T-cell (primary cell): ENCODE measurements at places on chromosomes 2 and 18. TPM values are rescaled to one million over a fixed set of nuclear protein-coding genes. Genes with fewer than 3 reads are reported as not detected.
A peak's percentile ranks its signal among the peaks of the same experiment; 100 is the strongest.

Gene KCNIP3
- not detected for total RNA-seq

Gene CEP68
- 37.4 TPM for total RNA-seq

Gene DNAJC5G
- not detected for total RNA-seq

Gene LYPD1
- not detected for total RNA-seq

Gene ECEL1
- total RNA-seq: 0.15 TPM

Gene EMX1
- not detected for total RNA-seq

Gene DPYSL5
- not detected for total RNA-seq

- H3K4me3 ChIP-seq: no peak overlapping the region
- H3K27me3 ChIP-seq: no peaks in the 10 kb centered on the region
- DNase-seq: no peak
- no peaks in the 10 kb centered on the region for H3K4me1 ChIP-seq
- no peaks in the 10 kb centered on the region for H3K36me3 ChIP-seq
- H3K27ac ChIP-seq: no peak overlapping the region
These were observed 336.0 kb upstream of the HNRNPA3 start for GRCh38 chr2:176876493-176877103.

- H3K27ac ChIP-seq: no peak overlapping the region
- no peaks in the 10 kb centered on the region for H3K4me1 ChIP-seq
- H3K36me3 ChIP-seq: no peaks in the 10 kb centered on the region
- no peak for DNase-seq
These were observed 4.6 kb upstream of the BOD1L2 start for GRCh38 chr18:57142324-57142723.

- no peak overlapping the region for H3K27ac ChIP-seq
- H3K27me3 ChIP-seq: no peaks in the 10 kb centered on the region
- DNase-seq: no peak
These were observed 261.6 kb upstream of the SPOPL start for GRCh38 chr2:138239902-138240491.

- no peak overlapping the region for H3K4me3 ChIP-seq
- no peaks in the 10 kb centered on the region for H3K27me3 ChIP-seq
- H3K36me3 ChIP-seq: no peaks in the 10 kb centered on the region
- no peaks in the 10 kb centered on the region for H3K4me1 ChIP-seq
- DNase-seq: no peak
These were observed 102.9 kb downstream of the OSR1 start for GRCh38 chr2:19255481-19255880.

DNA sequence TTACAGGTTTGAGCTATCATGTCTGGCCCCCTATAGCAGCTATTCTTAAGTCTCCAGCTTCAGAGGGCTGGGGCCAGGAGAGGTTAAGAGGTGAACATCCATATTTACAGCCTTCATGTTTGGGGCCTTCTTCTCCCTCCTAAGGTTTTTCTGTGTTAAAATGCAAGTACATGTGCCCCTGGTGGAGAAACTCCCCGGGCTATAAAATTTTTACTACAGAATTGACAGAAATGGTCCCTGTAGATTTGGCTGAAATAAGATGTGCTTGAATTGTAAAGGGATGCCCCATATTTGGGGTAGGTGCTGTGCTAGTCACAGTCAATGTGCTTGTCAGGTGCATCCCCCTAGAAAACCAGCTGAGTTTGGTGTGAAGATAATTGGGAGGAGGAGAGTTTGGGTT is 263.3 kb upstream of the CXCR4 start:
- DNase-seq: no peak
- no peaks in the 10 kb centered on the region for H3K27me3 ChIP-seq
- peaks cover 11% of the 10 kb centered on the region for H3K4me1 ChIP-seq
- H3K4me3 ChIP-seq: no peak overlapping the region
- H3K27ac ChIP-seq: peak overlapping the region; percentile 70

- DNase-seq: no peak
- H3K36me3 ChIP-seq: no peaks in the 10 kb centered on the region
- H3K27me3 ChIP-seq: no peaks in the 10 kb centered on the region
- H3K27ac ChIP-seq: no peak overlapping the region
- no peaks in the 10 kb centered on the region for H3K4me1 ChIP-seq
These were observed 595 bp downstream of the PARD6G start for GRCh38 chr18:80246445-80247392.

- H3K27ac ChIP-seq: no peak overlapping the region
- H3K36me3 ChIP-seq: no peaks in the 10 kb centered on the region
- DNase-seq: no peak
- no peaks in the 10 kb centered on the region for H3K27me3 ChIP-seq
- no peak overlapping the region for H3K4me3 ChIP-seq
- H3K4me1 ChIP-seq: no peaks in the 10 kb centered on the region
These were observed 25.9 kb downstream of the CCDC85A start for GRCh38 chr2:56209701-56210100.

- no peak overlapping the region for H3K4me3 ChIP-seq
- H3K4me1 ChIP-seq: no peaks in the 10 kb centered on the region
- H3K36me3 ChIP-seq: no peaks in the 10 kb centered on the region
- no peak for DNase-seq
- no peak overlapping the region for H3K27ac ChIP-seq
These were observed 57.2 kb upstream of the UGP2 start for GRCh38 chr2:63784461-63784860.

- H3K4me1 ChIP-seq: no peaks in the 10 kb centered on the region
- no peak for DNase-seq
- H3K36me3 ChIP-seq: no peaks in the 10 kb centered on the region
- H3K27me3 ChIP-seq: no peaks in the 10 kb centered on the region
- no peak overlapping the region for H3K27ac ChIP-seq
These were observed 234.5 kb downstream of the MTX2 start for GRCh38 chr2:176503776-176504175.
